Left renal cortex interstitium (tissue), 4 donors: ENCODE measurements at places on chromosomes 6 and 20.

GRCh38 chr6:155408231-155408630, 47.4 kb downstream of the NOX3 start:
- no peak for DNase-seq

- DNase-seq: no peak
These were observed 91.8 kb downstream of the CHD6 start for GRCh38 chr20:41526327-41526726.

DNA sequence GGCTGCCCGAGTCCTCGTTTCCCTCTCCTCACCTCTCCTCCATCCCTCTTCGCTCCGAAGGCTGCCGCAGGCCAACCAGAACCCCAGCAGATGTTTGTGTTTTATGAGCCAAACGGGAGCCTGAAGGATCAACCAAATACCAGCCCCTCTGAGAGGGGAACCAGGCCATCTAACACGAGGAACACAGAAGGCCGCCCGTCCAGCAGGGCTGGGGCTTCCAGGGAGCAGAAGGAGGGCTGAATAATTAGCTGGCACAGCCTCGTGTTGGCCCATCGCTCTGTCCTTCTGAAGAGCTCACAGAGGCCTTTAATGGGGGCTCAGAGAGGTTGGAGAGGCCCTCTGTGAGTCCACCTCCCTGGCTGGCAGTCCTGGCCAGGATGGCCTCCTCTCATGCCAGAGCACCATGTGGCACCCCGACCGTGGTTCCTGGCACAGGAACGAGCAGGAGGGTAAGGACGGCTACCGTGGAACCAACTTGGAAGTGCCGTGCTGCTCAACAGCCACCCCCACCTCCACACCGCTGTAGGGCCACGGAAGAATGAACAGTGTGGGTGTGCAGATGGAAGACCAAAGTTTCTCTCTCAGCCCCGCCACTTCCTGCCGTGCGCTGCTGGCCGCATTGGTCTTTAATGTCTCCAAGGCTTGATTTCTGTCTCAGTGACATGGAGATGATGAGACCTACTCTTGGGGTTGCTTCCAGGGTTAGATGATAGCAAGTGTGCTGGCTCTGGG, 155.2 kb downstream of the SCML4 start:
- DNase-seq: no peak

DNA sequence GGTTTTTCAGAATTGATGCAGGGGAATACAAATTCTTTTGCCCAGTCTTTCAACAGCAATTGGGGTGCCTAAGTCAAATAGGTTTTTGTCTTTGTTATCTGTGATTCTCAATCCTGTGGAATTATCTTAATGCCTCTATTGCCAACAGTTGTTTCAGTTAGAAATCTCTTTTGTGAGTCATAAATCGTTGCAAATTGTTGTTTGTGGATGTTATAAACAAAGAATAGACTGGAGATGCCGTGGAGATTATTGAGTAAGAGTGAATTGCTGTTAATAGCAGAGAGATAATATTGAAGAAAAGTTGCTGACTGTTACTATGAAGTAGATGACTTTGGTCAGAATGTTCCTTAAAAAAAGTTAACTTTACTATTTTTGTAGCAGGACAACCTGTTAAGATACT, 63.7 kb upstream of the POPDC3 start:
- no peak for DNase-seq

DNA sequence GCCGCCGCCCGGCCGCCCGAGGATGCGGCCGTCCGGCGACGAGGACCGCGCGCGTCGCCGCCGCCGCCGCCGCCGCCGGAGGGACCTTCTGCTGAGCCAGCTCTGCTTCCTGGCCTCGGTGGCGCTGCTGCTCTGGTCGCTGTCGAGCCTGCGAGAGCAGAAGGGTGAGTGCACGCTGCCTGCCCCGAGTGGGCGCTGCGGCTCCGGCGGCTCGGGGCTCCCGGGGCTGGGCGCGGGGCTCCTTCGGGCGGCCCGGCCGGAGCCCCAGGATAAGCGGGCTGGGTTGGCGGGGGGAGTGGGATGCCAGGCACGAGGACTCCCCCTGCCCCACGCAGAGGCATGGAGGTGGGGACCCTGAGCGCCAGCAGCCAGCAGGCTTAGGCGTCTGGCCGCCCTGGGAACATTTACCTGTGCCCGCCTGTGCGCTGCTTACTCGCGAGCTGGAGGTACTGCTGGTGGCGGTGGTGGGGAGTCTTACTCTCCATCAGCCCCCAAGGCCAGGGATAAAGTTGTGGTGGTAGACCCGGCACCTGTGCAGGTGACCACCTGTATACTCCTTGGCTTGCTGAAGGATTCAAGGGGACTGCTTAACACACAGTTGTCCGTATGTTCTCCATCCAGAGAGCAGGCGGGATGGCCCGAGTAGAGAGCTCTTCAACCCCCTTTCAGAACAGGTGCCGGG, 520 bp downstream of the SLC24A3 start:
- DNase-seq: peak; percentile 44

- DNase-seq: no peak
These were observed 244.3 kb upstream of the CHD6 start for GRCh38 chr20:41862476-41862875.

DNA sequence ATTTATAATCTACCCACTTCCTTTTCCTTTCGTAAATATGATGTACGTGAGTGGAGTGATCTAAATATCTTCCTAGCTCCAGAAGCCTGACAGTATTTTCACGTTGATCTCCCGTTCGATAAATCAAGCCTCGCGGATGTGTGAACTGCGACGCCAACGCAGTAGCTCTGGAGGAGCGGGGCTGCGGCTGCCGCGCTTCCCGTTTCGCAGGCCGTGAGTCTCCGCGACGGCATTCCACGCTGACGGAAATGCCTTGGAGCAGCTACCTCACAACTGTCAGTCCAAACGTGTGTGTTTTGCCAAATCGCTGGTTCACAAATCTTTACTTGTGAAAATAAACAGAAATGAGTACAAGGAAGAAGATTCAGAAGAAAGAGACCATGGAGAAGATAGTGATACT, 41.2 kb downstream of the BTBD3 start:
- no peak for DNase-seq
